ENCODE measurements at places on chromosomes 2 and 18. TPM values are rescaled to one million over a fixed set of nuclear protein-coding genes. Genes with fewer than 3 reads are reported as not detected.

- H3K4me1 ChIP-seq = no peaks in the 10 kb centered on the region
- no peak for DNase-seq
Observed at GRCh38 chr2:185952100-185952499, 213.5 kb downstream of the FSIP2 start.

- DNase-seq = no peak
- H3K36me3 ChIP-seq = peaks cover 7% of the 10 kb centered on the region
- no peak overlapping the region for H3K4me3 ChIP-seq
- no peaks in the 10 kb centered on the region for H3K4me1 ChIP-seq
- no peak overlapping the region for H3K27ac ChIP-seq
- no peaks in the 10 kb centered on the region for H3K27me3 ChIP-seq
Observed at GRCh38 chr2:27935026-27935425, 44.5 kb downstream of the BABAM2 start.

- DNase-seq = no peak
- H3K27ac ChIP-seq = no peak overlapping the region
- H3K36me3 ChIP-seq = no peaks in the 10 kb centered on the region
Observed at GRCh38 chr2:21841341-21841740, 717.6 kb downstream of the TDRD15 start.

DNA sequence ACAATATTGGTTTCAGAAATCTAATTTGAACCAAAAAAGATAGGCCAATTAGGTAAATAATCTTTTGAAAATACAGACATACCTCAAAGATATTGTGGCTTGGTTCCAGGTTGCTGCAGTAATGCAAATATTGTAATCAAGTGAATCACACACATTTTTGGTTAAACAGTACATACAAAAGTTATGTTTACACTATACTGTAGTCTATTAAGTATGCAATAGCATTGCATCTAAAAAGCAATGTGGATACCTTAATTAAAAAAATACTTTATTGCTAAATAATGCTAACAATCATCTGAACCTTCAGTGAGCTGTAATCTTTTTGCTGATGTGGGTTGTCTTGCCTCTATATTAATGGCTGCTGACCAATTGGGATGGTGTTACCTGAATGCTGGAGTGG, 67.3 kb downstream of the KYNU start:
- H3K4me3 ChIP-seq = no peak overlapping the region
- no peaks in the 10 kb centered on the region for H3K36me3 ChIP-seq
- H3K4me1 ChIP-seq = no peaks in the 10 kb centered on the region
- no peak for DNase-seq
- H3K27ac ChIP-seq = no peak overlapping the region
- no peaks in the 10 kb centered on the region for H3K27me3 ChIP-seq

CCDC68 gene
- 12.4 TPM for total RNA-seq

CHRNG gene
- total RNA-seq = not detected

Measured in upper lobe of left lung (tissue), 6 donors.